ENCODE measurements at places on chromosomes 7 and 10.

GRCh38 chr10:30433730-30434272, at the start of gene MAP3K8:
Gene MAP3K8 (plus strand): TSS chr10:30434184. CDS start chr10:30438939, 4,755 bp downstream.
- peak; percentile 90 for DNase-seq

DNA sequence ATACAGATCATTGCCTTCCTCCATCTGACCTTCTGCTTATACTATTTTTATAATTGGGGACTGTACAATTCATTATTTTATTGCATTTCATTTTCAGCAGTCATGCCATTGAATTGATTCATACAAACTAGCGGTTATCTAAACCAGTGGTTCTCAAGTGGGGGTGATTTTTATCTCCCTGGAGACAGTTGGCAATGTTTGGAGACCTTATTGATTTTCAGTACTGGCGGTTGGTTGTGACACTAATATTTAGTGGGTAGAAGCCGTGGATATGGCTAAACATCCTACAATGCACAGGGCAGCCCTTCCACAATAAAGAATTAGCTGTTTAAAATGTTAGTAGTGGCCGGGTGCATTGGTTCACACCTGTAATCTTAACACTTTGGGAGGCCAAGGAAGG, 765.9 kb downstream of the LRMDA start:
- DNase-seq = no peak

DNA sequence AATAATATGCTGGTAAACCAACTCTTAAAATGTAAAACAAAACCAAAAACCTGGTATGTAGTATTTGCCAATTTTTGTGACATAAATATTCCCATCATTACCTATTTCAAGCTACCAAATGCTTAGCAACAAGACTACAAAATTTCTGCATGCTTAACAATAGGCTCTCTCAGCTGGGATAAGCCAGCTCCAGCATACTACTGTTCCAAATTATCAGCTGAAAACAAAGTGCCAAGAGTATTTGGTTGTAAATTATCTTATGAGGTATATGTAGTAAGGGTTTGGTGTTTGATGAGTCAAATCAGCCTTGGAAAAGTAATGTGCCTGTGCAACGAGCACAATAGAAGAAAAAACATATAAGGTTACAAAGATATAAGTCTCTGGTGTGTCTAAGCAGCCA, 263.2 kb downstream of the HGF start:
- DNase-seq = no peak

GRCh38 chr7:16579216-16579615, 52.6 kb downstream of the LRRC72 start:
- no peak for DNase-seq

GRCh38 chr10:11382187-11382586, 229.3 kb downstream of the USP6NL start:
- no peak for DNase-seq

- no peak for DNase-seq
Measured at GRCh38 chr10:74932648-74933047, 106.2 kb downstream of the KAT6B start.

DNA sequence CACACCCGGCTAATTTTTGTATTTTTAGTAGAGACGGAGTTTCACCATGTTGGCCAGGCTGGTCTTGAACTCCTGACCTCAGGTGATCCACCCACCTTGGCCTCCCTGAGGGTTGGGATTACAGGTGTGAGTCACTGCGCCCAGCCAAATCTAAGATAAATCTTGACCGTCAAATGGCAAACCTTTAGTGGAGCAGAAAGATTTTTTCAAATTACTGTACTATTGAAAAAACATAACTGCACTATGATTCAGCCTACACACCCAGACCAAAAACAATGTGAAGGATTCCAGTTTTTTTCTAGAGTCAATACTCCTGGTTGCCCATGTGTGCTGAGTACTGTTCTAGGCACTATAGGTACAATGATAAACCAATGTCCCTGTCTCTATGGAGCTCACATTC, 33.9 kb upstream of the SVIL start:
- no peak for DNase-seq

- no peak for DNase-seq
Measured at GRCh38 chr10:48400850-48401220, 94.4 kb downstream of the MAPK8 start.

DNA sequence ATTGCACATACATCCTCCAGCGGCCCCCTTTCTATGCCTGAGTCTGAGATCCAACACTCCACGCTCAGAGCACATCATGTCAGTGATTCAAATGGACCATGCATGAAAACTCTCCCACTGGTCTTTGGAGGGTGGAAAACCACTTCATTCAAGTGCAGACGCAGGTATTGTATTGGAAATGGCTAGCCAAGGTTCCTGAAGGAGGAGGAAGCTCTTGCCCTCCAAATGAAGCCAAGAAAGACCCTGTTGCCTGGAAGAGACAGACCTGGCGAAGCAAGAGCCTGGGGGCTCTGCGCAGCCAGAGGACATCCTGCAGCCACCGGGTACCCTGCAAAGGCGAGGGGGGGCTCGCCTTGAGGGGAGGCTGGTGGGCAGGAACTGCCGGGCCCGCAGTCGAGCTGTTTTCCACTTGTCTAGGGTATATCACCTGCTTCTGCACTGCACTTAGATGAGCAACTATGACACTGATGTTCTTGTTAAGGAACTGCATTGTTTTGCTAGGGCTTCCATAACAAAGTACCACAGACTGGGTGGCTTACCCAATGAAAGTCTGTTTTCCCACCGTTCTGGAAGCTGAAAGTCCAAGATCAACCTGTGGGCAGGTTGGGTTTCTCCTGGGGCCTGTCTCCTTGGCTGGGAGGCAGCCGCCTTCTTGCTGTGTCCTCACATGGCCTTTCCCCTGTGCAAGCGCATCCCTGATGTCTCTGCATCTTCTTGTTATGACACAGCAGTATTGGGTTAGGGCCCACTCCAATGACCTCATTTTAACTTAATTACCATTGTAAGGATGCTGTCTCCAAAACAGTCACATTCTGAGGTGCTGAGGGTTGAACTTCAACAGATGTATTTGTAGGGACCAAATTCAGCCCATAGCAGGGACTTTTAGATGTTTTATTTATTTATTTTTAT, 233.4 kb downstream of the ARHGAP12 start:
- DNase-seq = no peak

DNA sequence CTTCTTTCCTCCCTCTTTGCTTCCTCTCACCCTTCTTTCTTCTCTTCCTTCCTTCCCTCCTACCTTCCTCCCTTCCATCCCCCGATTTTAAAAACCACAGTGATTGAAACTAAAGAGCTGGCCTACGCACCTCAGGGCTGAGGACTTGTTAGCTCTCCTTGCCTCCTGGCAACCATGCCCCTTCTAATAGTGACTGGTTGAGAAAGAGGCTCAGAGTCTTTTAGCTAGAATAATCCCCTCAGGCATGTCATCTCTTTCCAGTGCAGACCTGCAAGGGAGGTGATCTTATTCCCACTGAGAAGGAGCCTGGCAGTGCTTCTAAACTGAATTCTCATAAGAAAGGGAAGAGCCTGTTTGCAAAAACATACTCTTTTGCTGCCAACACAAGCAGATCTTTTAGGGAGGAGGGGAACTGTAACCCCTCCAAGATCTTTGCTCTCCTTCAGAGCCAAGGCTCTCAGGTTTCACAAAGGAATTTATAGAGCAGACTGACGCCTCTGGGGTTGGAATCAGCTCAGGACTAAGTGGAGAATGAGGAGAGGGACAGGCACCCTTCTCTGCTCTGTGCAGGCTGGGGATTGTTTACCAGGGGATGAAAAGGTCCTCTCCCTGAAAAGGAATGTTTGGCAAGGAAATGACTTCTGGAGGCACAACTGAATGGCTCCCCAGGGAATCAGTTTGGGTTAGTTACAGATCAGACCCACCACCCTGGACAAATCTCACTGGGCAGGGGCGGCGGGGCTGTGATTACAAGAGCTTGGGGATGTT, 9.4 kb upstream of the ANKRD1 start:
- no peak for DNase-seq

DNA sequence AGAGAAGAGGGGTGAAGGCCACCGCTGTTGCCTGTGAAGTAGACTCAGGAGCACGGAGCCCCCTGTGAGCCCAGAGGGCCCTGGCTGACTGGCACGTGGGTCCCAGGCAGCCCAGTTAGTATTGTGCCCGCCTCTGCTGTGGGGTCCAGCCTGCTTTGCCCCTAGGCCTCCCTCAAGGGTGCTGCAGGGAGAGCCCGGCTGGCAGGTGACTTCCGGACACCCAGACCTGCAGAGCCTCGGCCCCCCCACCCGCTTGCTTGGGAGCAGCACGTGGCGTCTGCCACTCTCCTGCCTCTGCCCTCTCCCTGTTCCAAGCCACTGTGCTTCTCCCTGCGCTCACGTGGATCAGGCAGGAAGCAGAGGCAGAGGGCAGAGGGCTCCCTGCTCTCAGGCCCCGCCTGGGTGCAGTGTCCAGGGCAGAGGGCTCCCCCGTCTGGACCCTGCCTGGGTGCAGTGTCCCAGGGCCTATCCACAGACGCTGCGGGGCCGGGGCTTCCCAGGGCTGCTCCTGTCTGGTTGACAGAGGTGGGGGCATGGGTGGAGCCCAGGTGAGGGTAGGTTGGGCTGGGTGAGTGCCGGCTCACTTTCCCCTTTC, 88.4 kb downstream of the DNAJB6 start:
- no peak for DNase-seq

- DNase-seq = no peak
Measured at GRCh38 chr10:17022896-17023295, 106.7 kb downstream of the CUBN start.

- no peak for DNase-seq
Measured at GRCh38 chr10:31151301-31151700, 119.6 kb upstream of the ZNF438 start.

GRCh38 chr10:132774181-132774901, 11.6 kb downstream of the NKX6-2 start:
- DNase-seq = no peak

DNA sequence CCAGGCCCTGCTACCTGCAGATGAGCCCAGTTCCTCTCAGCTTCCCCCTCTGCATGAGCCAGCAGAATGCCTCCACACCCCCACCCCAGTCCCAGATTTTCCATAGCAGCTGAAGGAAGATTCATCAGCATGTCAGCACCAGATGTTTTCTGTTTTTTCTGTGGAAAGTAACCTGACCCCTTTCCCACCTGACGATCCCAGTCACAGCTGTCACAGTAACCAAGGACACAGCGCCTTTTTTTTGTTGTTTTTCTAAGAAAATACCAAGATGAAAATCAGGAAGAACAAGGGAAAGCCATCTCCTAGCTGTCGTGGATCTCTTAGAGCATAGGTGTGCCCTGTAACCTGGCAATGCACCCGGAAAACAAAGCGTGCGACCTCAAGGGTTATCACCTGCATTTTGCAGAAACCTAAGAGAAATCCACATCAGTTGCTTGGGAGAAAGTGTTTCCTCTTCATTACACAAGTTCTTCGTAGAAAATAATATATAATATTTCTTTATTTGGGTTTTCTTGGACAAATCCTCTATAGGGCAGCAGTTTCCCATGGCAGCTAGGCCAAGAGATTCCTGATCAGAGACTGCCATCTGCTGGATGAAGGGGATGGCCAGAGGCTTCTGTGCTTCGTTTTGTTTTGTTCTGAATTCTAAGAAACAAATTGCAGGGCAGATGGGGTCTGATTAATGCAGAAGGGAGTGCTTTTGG, 401.9 kb downstream of the TNS3 start:
- DNase-seq = peak; percentile 11

DNA sequence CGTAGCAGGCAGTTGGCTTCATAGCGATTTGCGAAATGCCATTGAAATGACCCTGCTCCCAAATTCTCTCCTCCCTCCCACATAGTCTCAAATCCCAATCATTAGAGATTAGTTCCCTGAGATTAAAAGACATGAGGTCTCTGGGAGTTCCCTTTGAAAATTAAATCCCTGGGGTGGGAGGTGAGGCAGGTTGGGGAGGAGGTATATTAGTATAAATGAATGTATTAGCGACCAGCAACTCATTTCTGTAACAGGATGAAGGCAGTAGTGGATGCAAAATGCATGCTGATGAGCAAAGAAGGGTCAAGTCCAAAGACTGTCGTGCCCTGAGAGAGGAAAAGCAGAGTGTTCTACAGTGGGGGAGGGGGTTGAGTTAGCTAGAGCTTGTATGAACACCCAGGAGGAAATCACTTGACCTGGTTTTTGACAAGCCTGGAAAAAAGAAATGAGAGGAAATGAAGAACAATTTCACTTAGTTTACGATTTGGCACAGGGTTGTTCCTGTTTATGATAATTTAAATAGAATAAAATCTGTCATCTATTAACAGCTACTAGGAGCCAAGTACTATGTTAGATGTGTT, 79.6 kb upstream of the MTPN start:
- no peak for DNase-seq
